Frontal cortex (tissue), 4 donors: ENCODE measurements at places on chromosomes 4 and X. TPM values are rescaled to one million over a fixed set of nuclear protein-coding genes. Genes with fewer than 3 reads are reported as not detected.

- DNase-seq, result no peak
Observed at GRCh38 chr4:47210828-47211227, 179.5 kb downstream of the GABRB1 start.

DNA sequence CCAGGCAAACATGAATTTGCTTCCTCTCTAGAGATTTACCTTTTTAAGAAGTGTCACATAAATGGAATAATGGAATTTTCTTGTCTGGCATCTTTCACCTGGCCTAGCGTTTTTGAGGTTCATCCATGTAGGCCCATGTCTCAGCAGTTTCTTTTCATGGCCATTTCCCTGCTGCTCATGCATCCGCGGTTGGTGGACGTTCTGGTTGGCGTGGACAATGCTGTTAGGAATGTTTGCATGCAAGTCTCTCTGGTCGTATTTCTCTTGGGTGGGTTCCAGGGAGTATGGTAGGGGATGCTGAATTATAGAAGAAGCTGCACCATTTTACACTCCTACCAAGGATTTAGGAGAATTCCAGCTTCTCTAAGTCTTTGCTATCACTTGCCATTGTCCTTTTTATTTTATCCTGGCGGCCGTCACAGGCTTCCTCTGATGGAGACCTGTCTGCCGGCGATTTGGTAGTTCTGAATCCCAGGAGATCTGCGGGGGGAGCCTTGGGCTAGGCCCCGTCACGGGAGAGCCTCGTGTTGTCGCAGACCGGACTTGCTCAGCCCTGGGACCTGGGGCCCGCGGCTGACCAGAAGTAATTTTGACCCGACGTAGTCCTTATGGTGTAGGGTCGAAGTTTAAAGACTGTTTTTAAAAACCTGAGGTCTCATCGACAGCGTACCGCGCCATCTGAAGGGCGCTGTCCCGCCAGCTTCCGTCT lies 56.9 kb upstream of the TADA2B start:
- peak; percentile 48 for DNase-seq

MUC7 gene
- not detected for total RNA-seq

- DNase-seq, result no peak
Observed at GRCh38 chrX:71057848-71058530, 10.1 kb downstream of the SNX12 start.

SRPK3 gene
- total RNA-seq, result under 0.01 TPM

- DNase-seq, result no peak
Observed at GRCh38 chr4:36053930-36054329, 190.4 kb downstream of the ARAP2 start.

DNA sequence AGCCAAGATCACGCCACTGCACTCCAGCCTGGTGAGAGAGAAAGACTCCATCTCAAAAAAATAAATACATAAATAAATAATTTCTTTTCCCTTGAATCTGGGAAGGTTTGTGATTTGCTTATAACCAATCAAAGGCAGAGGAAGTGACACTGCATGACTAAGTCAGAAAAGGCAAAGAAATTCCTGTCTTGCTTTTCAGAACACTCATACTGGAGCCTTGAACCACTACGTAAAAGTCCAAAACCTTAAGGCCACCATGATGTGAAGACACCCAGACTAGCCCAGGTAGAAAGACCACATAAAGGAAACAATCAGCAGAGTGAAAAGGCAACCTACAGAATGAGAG lies 36.6 kb downstream of the TMEM156 start:
- DNase-seq, result no peak

DNA sequence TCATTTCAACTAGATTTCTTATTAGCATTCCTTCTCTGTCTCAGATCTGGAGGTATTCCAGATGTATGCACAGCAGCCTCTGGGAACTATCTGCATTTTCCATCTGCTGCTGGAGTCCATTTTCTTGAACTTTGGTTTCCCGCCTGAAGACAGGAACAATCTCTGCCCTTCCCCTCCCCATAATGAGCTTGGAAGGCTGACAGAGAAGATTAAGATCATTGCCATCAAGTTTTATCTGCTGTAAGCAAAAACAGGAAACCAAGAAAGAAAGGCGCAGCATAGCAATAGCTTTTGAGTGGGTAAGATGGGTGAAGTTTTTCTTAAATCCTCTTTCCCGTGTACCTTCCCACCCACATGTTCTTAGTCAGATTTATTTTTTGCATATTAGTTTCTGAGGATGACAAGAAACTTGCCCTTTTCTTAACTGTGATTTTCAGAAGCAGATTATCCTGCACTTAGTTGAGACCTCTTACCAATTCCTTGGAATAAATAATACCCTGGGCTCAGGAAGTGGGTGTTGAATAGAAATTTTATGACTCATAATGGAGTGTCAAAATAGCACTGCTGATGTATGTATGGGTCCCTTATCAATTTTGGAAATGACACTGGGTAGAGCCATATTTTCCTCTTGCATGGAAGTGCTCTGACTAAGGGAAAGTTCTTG lies 78.3 kb downstream of the CT47B1 start:
- DNase-seq, result no peak

ADAMTS3 gene
- 20.4 TPM for total RNA-seq

MAGEC1 gene
- total RNA-seq, result not detected

GRCh38 chr4:8675383-8675782 lies 82.8 kb downstream of the CPZ start:
- DNase-seq, result no peak

SOD3 gene
- total RNA-seq, result not detected

DNA sequence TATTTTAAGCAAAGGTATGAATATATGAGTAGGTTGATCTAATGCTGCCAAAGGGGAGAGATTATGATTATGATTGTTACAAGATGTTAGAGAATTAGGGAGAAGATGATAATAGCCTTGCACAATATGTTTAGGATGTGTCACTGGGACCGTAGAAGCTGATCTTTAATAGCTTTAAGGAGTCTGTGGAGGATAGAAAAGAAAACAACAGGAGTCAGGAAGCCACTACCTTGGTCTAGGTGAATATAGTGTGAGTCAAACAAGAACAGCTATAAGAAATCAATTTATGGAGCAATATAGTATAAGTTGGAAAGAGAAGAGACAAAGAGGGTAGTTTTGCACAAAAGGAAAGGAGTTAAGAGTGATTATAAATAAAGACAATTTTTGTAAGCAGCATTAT lies 232.7 kb downstream of the FSTL5 start:
- no peak for DNase-seq

SSX1 gene
- not detected for total RNA-seq

- no peak for DNase-seq
Observed at GRCh38 chr4:189445613-189446012, 495.1 kb upstream of the FRG1 start.

- DNase-seq, result no peak
Observed at GRCh38 chr4:142347241-142347640, 498.9 kb downstream of the INPP4B start.

FAM9B gene
- not detected for total RNA-seq

- DNase-seq, result no peak
Observed at GRCh38 chrX:39955625-39956024, 142.1 kb downstream of the BCOR start.

- no peak for DNase-seq
Observed at GRCh38 chrX:136457303-136457917, 30.3 kb upstream of the BRS3 start.

HSFX4 gene
- total RNA-seq, result not detected

- no peak for DNase-seq
Observed at GRCh38 chrX:149916745-149917392, 12.5 kb upstream of the HSFX4 start.

ADH6 gene
- not detected for total RNA-seq

TMPRSS11D gene
- not detected for total RNA-seq

DNA sequence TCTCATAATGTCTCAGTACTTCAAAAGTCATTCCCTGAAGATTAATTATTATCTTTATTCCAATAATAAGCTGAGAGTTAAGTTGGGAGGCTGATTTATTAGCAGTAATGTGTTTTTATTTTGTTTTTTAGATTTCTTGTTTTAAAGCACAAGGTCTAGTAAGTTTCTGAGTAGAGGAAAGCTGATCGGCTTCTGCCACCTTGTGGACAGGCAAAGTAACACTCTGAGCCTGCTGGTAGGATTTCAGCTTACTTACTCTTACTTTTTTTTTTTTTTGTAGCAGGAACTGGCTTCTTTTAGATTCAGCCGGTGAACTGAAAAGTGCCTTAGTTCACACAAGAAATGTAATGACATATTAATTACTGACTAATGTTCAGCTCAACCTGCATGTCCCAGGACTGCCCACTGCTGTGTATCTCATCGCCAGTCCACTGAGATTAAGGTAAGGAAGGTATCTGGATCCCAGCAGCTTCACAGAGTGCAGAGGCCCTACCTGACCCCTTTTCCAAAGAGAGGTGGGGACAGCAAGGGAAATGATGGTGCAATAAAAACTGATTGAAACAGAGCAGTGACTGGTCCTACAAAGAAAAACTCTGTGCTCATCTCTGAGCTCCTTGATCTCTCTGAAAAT lies 126.5 kb downstream of the ADGRA3 start:
- no peak for DNase-seq

DNA sequence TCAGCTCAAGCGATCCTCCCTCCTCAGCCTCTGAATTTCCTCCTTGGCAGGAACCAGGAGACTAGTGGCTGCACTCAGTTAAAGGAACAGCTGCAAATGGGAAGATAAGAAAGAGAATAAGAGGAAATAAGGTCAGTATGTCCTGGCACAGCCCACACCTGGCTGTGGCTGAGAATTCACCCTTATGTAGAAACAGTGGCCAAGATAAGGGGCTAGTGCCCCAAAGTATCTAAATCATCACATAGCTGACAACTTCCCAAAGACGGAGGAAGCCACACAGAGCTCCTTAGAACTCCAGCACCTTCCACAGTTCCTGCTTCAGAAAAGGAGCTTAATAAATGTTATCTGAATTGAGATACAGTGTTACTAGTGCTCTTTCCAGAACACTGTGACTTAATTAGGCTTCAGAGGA lies 2.3 kb upstream of the CHIC2 start:
- DNase-seq, result no peak

GRCh38 chrX:12249997-12250396 lies 111.7 kb downstream of the FRMPD4 start:
- no peak for DNase-seq

GRCh38 chr4:189001971-189002450 lies 862.8 kb downstream of the TRIML1 start:
- no peak for DNase-seq

DNA sequence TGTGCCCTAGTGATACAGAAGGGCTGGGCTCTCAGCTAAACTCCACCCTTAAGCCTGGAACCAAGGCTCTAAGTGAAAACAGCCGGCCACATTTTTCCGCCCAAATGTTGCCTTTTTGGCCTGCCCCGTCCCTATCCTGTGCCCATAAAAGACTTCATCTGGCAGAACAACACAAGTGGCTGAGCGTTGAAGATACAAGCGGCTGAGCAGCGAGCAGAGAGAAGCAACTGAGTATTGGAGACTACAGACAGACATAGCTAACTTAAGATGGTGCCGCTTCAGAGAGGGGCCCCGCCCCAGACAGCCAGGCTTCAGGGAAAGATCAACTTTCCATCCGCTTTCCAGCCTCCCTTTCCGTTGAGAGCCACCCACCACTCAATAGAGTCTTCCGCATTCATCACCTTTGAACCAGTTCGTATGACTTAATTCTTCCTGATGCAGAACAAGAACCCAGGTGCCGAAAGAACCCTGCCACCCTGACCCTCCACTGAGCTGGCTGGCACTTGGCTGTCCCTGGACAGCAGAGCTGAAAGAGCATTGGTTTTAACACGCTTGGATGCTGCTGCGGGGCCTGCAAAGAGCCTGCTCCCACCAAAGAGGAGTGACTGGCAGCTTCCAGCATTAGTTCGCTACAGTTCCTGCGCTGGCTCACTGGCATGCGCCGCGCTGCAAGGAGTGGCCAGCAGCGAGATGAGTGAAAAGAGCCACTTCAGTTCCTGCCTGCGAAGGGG lies 853.2 kb upstream of the INTU start:
- DNase-seq, result no peak

ATOH1 gene
- total RNA-seq, result not detected

- DNase-seq, result no peak
Observed at GRCh38 chr4:98536631-98537030, 121.8 kb downstream of the TSPAN5 start.

GRCh38 chrX:74520291-74520690 lies 94.1 kb downstream of the RLIM start:
- DNase-seq, result no peak

PDCL2 gene
- not detected for total RNA-seq
